Renal cortical epithelial cell (primary cell): ENCODE measurements at places on chromosomes 4 and X.
A peak's percentile ranks its signal among the peaks of the same experiment; 100 is the strongest.

GRCh38 chr4:129403848-129404247 is 307.9 kb downstream of the C4orf33 start:
- no peak for DNase-seq

DNA sequence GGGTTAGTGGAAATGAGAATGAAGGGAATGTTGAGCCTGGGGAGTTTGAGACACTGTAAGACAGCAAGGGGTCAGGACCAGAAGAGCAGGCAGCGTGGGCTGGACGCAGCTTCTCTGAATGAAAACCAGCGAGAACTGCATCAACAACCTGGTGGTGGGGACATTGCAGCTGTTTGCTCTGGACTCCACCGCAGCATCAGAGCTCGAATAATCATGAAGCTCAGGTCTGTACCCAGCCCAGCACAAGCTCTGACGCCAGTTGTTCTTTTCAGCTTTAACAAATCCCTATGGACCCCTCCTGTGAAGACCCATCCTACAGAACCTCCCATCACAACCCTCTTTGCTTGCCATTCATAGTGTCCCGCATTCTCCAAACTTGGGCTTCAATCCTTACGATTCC is 106.8 kb upstream of the PNPLA4 start:
- DNase-seq: no peak

- no peak for DNase-seq
Measured at GRCh38 chr4:69116645-69117321, 20.5 kb downstream of the UGT2B7 start.

- DNase-seq: no peak
Measured at GRCh38 chr4:40870150-40870549, 120.4 kb downstream of the NSUN7 start.

DNA sequence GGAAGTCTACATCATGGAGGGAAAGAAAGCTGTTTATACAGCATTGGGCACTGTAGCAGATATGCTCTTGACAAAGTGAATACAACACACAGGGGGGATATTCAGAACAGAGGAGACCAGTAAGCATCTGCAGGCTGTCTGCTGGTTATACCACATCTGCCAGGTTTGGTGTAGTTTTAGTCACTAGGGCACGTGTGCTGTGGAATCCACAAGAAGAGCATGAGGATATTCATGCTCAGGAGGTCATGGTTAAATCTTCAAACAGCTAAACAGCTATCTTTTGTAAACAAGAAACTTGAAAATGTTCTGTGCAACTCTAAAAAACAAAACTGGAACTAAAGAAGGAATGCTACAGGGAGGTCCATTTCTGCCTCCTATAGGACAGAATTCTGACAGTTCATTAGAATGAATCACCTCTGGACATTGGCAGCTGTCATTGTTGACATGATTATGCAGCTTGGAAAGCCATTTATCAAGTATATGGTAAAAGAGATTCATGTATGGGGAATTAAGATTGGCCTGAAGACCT is 175.8 kb downstream of the RCHY1 start:
- no peak for DNase-seq

DNA sequence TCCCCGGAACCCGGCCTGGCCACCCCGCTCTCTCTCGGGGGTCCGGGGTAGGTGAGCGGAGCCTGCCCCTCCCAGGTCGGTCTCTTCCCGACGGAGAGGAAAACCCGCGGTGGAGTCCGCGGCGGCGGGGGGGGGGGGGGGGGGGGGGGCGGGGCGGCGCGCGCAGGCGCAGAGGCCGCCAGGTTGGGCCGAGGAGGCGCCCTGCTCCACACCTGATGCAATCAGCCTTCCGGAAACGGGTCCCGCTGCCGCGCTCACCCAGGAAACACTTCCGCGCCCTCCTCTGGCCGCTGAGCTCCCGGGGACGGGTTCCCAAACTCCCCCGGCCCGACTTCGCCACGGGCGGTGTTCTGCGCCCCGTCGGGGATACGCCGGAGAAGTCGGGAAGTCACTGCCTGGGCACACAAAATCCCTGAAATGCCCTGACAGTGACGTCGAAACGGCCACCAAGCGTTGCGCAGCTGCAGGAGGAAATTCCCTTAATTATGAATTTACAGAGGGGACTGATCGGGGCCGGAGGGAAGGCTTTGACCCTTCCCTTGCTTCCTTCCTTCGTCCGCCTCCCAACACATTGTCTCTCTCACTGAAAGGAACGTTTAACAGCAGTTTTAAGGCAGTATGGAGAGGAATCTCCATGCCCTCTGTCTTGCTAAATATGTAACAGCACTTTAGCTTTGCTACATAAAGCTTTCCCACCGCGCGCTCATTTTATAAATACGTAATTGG is 2.1 kb upstream of the APBB2 start:
- peak; percentile 61 for DNase-seq

DNA sequence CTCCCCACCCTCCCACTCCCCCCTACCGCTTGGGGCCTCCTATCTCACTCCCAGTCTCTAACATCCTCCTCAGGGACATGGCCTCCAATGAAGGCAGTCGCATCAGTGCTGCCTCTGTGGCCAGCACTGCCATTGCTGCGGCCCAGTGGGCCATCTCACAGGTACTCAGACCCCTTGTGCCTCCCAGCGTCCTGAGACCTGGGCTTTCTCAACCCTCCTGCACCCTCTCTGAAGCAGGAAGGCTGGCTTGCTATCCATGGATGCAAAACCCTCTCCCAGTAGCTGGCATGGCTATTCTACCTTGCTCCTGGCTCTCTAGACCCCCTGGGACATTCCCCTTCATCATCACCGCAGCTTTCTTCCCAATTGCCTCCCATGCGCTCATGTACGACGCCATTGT is 13.3 kb upstream of the UBA1 start:
- DNase-seq: no peak

DNA sequence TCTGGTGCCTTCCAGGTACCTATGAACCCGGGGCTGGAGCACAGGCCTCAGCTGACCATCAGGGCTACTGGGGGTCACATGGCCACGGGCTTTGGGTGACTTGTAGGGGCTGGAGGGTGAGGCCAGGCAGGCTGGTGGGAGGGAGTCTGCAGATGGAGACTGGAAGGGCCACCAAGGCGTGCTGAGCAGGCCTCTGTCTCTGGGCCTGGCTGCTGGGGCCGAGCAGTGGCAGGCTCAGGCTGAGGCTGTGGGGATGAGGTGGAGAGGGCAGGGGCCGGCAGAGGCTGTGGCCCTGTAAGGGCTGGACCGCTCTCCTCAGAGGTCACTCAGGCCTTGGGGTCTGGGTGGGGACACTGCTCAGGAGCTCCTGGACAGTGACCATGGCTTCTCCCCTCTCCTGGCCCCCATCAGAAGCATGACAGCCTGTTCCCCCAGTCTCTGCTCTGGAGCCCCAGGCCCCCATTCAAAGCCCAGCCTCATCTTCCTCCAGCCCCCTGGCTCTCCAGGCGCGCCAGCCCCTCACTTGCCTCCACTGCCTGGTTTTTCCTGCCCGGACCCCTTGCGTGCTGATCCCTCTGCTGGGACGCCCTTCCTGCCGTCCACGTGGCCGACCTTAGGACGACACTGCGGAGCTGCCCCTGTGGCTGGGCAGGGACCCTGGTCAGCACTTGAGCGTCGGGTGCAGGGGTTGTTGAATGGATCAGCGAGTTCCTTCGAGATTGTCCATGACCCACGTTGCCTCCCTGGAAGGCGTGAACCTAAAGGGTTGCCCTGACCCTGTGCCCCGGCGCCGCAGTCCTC is 11.1 kb upstream of the NAT8L start:
- DNase-seq: no peak

GRCh38 chr4:173191623-173192041 is 23.0 kb downstream of the GALNT7 start:
- peak; percentile 82 for DNase-seq

GRCh38 chr4:107834241-107834794 is 9.6 kb downstream of the SGMS2 start:
- DNase-seq: no peak

- no peak for DNase-seq
Measured at GRCh38 chr4:182015014-182015413, 228.2 kb upstream of the TENM3 start.

DNA sequence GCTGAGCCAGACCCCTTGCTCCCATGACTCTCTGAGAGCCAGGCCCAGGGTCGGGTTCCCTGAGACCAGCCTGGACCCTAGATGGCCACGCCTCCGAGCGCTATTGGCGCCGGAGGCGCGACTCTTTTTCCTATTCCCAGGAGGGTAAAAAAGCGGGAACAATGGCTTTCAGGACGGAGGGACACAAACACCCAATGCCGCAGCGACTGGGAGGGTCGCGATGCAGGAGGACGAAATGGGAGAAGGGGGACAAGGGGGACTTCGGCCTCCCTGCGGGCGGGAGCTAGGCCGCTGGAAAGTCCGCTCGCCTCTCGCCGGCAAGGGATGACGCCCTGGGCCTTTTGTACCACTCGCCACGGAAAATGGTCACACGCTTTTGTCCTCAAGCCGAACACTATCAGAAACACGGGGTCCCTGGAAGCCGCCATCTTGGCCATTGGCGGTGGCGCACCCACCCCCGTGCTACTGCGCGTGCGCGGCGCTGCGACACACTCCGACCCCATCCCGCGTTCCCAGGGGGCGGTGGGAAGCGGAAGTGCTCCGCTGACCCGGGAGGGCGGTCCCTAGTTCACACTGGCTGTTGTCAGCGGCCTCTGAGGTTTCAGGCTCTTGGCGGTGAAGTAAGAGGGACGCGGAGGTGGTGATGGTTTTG is 98.4 kb downstream of the ZNF674 start:
- DNase-seq: peak; percentile 62

GRCh38 chrX:108361316-108361715 is 76.9 kb downstream of the COL4A6 start:
- DNase-seq: no peak

DNA sequence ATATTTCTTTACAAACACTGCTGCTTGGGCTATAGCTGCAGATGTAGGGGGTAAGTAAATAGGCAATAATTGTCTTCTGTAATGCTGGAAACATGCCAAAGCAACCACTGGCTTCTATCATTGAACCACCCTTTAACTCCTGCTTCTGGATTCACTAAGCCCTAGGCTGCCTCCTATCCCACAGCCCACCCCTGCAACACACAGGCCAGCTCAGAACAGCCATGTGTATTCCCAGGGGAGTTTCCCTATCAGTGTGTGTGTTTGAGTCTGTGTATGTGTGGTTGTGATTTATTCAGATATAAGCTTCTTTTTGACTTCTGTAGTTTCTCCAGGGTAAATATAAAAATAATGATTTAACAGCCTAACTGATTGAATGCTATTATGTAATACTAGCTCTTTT is 291.3 kb downstream of the PCDH10 start:
- DNase-seq: no peak
